ENCODE measurements at places on chromosomes 4 and X. TPM values are rescaled to one million over a fixed set of nuclear protein-coding genes. Genes with fewer than 3 reads are reported as not detected.

NDNF gene
- not detected for total RNA-seq

CXCR3 gene
- not detected for total RNA-seq

KCND1 gene
- 0.13 TPM for total RNA-seq

TMEM31 gene
- total RNA-seq = not detected

NIPAL1 gene
- 1.6 TPM for total RNA-seq

RENBP gene
- 4.9 TPM for total RNA-seq

MXRA5 gene
- total RNA-seq = not detected

SLC34A2 gene
- not detected for total RNA-seq

KCTD8 gene
- 0.28 TPM for total RNA-seq

KLF8 gene
- total RNA-seq = 1.3 TPM

TCEAL7 gene
- 1.9 TPM for total RNA-seq

DKK2 gene
- 8.3 TPM for total RNA-seq

GAGE12C gene
- not detected for total RNA-seq

ADAM29 gene
- not detected for total RNA-seq

CLOCK gene
- 29.3 TPM for total RNA-seq

FAM90A26 gene
- not detected for total RNA-seq
